Common myeloid progenitor, CD34-positive (primary cell): ENCODE measurements at places on chromosomes 5 and 9.

GRCh38 chr5:86644843-86645242 is 27.1 kb downstream of the COX7C start:
- no peak for DNase-seq

- DNase-seq, result no peak
Observed at GRCh38 chr9:110599468-110599867, 19.9 kb upstream of the SVEP1 start.

GRCh38 chr5:67244345-67244793 is 47.8 kb upstream of the CD180 start:
- DNase-seq, result no peak

GRCh38 chr9:121184463-121184862 is 17.2 kb downstream of the RAB14 start:
- no peak for DNase-seq

DNA sequence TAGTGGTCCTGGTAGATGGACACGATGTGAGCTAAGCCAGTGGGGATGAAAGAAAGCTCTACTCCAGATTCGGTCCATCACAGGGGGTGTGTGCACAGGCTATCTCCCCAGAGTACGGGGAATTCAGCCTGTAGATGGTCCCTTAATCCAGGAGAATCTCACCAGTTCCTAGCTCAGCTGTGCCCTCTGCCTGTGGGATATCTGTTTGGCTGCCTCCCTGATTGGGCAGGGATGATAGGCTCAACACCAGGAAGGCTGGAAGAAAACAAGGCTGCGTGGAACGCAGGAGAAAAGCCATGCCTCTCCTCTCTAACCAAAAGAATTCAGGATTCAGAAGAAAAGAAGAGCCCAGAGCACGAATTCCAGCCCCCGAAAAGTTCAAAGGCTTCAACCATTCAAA is 40.9 kb downstream of the VLDLR start:
- no peak for DNase-seq

DNA sequence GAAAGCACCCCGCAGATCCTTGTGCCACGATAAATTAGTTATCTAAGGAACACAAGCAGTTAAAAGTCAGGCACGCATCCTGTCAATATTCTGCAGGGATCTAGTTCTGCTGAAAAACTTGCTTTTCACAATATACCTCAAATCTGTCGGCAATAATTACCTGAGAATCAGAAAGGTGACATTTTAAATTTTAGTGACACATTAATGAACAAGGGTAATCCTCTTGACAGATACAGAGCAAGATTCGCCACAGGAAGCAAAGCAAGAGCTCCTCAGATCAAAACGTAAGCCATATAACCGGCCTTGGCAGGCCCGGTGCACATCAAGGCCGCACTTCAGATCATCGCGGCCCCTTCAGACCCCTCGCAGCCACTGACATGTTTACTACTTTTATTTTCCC is 185.7 kb downstream of the ATPSCKMT start:
- DNase-seq, result no peak

DNA sequence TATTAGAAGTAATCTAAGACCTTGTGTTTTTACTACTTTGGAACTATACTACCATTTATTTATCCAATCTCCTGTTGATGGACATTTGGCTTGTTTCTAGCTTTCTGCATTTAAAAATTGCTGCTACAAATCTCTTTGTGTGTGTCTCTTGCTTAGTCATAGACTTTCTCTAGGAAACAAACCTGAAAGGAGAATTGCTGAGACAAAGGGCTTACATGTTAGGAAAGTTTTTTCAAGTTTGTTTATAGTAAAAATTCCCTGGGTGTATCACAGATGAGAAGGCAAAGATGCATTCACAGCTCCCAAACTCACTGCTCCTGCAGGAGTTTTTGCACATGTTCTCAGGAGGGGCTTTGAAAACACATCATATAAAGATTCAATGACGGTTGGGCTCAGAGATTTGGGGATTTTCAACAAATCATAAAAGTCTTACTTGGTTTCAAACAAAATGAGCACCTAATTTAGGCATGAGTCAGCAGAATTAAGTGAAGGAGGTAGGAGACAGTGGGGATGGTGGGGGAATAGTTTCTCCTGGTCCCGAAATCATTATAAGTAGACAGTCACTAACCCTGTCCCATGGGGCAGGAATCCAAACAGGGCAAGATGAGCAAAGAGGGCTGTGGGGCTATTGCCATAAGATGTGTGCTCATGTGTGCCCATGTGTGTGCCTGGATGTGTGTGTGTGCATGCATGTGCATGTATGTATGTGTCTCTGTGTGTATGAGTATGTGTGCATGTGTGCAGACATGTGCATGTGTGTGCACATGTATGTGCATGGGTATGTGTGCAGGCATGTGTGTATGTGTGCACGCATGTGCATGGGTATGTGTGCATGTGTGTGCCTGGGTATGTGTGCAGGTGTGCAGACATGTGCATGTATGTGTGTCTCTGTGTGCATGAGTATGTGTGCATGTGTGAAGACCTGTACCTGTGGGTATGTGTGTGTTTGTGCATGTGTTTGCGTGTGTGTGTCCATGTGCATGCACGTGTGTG is 43.4 kb upstream of the S1PR3 start:
- DNase-seq, result no peak

DNA sequence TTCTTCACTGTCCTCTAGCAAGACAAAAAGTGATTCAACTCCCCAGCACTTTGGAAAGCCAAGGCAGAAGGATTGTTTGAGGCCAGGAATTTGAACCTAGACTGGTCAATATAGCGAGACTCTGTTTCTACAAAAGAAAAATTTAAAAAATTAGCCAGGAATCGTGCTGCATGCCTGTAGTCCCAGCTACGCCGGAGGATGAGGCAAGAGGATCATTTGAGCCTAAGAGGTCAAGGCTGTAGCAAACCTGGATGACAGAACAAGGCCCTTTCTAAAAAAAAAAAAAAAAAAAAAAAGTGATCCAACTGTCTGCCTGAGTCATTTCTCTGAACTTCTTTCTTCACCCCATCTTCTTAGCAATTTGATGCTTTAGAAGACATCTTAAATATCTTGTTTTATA is 12.4 kb downstream of the ITGA2 start:
- no peak for DNase-seq

DNA sequence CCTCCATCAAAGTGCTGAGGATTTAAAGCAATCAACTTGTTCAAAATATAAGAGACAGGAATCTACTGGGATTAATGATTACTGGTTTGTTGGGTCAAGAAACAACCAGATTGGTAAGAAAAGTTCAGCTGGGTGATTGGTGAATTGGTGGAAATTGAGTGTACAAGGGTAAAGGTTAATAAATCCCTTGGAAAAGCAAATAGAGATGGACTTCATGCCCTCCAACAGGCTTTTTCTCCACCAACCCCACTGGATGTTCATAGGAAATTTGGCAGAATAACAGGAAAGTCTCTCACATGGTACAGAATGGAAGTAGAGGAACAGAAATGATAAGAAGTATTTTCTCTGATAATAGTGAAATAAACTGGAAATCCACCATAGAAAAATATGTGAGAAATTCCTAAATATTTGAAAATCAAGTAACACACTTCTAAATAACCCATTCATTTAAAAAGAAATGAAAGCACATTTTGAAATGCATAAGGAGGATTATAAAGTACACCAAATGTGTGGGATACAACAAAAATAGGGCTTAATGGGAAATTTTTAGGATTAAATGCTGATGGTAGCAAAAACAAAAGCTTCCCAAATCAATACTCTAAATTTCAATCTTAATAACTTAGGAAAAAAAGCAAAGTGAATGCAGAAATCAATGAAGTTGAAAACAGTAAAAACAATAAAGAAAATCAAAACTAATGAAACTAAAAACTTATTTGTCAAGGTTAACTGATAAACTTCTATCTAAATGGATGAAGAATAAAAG is 426.2 kb downstream of the HTR1A start:
- DNase-seq, result no peak

GRCh38 chr5:178247481-178248456 is 15.2 kb upstream of the PHYKPL start:
- DNase-seq, result no peak

GRCh38 chr9:28821240-28821639 is 1248.0 kb upstream of the C9orf72 start:
- DNase-seq, result no peak

DNA sequence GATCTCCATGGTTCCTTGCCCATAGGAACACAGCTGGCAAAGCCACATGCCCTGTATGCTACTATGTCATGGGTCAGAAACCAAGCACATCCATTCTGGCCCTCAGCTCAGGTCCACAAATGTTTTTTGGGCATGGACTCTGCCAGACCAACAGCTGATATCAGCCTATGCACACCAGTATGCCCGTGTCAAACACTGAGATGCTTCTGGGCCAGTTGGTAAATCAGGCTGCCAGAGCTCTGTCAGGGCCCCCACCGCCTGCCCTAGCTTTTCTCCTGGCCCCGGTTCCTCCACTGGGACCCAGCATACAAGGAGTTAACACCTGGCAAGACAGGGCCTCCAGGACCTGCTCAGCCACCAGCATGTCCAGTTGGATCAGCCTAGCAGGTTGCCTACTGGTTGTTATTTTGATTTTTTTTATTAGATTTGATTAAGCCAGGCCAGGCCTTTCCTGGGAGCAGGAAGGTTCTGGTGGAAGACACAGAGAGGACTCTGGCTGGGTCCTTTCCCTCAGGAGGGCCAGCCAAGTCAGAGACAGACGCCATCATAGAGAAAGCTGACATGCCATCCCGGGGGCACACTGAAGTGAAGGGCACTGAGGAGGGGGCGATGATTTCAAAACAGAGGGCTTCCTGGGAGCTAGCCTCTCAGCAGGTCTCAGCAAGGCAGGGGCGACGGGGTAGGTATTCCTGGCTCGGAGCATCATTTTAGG is 65.8 kb downstream of the TSTD2 start:
- no peak for DNase-seq

DNA sequence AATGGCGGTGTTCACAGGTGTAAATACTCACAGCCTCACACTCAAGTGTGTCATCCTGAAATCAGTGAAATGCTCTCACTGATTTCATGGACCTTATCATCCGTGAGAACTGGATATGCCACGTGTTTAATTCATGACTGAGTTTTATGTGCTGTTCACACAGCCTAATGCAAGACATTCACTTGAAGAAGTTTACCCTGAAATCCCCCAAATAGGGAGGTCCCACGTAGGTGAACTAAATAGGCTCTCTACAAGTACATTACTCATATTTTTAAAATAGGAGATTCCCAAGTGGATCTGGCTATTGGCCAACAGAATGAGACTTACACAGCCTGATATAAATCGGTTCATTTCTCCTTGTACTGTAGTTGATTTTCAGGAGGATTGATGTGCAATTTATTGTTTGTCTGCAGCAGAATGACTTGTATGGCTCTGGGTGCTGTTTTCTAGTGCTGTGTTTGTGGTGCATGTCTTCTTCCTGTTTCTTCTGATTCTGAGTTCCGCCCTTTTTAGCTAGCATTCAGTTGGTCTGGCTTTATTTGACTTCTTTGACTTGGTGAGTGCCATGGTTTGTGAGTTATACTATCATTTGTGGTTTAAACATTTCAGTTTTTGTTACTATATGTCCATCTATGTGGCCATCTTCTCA is 25.1 kb downstream of the TRIO start:
- peak; percentile 42 for DNase-seq
